ENCODE measurements at places on chromosomes 7 and 10.
A peak's percentile ranks its signal among the peaks of the same experiment; 100 is the strongest.

- DNase-seq = peak; percentile 9
Measured at GRCh38 chr7:139231513-139232376, 708 bp downstream of the UBN2 start.

GRCh38 chr10:218798-219197 lies 83.5 kb downstream of the ZMYND11 start:
- no peak for DNase-seq

DNA sequence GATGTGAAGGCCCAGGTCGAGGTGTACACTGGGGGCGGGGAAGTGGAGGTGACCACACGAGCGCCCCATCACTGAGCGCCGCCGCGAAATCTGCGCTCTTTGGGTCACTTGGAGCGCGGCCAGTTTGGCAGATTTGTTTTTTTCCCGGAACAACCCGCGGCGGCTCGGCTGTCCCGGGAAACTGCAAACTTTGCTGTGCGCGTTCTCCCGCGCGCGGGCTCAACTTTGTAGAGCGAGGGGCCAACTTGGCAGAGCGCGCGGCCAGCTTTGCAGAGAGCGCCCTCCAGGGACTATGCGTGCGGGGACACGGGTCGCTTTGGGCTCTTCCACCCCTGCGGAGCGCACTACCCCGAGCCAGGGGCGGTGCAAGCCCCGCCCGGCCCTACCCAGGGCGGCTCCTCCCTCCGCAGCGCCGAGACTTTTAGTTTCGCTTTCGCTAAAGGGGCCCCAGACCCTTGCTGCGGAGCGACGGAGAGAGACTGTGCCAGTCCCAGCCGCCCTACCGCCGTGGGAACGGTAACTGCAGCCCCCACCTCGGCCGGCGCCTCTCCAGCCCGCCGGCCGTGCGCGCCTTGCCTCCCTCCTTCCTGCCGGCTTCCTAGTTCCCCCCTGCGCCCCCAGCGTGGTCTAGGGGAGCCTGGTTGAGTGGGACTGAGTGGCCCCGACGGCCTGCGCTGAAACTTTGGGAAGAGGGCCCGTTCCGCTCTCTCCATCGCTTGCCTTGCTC lies at the start of gene CASP7:
TSS of gene CASP7 (plus strand) at position 450 of the 727 bp plus-strand sequence. CDS start 17,582 bp downstream, outside the sequence.
- DNase-seq = peak; percentile 62

DNA sequence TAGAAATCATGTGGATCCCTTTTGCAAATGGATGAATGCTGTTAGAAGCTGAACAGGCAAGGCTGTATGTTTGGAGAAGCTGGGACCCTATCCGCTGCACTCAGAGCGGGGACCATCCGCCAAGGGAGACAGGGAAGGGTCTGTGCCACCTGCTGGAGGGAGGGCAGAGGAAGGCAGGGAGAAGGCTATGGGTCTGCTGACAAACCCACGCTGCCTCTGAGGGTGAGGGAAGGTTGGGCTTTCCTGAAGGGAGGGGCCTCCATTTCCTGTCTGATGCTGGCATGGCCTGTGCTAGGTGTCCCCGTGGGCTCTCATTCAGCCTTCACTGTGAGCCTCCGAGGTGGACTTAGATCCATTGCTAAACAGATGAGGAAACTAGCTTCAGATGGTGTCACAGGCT lies 5.3 kb upstream of the CRHR2 start:
- no peak for DNase-seq

DNA sequence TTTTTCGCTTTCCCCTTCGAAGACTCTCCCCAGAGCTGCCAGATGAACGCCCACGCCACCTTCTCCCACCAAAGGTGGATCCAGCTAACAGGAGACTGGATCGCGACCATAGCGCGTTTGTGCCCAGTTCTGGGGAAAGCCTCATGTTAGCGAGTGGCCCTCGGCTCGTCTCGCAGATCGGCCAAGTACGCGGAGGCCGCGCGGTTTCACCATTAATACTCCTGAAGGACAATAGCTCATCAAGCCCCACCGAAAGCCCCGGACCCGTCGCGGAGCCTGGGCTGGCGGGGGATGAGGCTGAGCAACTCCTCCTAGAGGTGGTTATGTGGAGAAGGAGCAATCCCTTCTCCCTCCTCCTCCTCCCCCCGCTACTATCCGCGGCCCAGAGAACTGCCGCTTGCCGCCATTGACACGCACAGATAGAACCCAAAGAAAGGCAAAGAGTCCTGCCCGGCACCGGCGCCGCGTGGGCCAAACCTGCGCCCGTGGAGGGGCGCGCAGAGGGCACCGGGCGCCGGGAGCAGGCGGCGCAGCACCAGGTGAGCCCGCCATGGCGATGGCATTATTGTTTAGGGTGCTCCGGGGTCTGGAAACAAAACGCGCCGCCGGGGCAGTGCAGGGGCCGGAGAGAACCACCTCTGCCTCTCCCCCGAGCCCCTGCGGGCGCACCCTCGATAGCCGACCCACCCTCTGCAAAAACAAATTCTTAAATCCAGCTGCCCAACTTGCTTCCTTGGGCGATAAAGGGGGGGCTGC lies at the start of gene MACROH2A2:
TSS of gene MACROH2A2 (plus strand) at position 385 of the 756 bp plus-strand sequence. CDS start 22,813 bp downstream, outside the sequence.
- peak; percentile 21 for DNase-seq

GRCh38 chr7:38942431-38943051 lies 33.5 kb upstream of the VPS41 start:
- DNase-seq = no peak

DNA sequence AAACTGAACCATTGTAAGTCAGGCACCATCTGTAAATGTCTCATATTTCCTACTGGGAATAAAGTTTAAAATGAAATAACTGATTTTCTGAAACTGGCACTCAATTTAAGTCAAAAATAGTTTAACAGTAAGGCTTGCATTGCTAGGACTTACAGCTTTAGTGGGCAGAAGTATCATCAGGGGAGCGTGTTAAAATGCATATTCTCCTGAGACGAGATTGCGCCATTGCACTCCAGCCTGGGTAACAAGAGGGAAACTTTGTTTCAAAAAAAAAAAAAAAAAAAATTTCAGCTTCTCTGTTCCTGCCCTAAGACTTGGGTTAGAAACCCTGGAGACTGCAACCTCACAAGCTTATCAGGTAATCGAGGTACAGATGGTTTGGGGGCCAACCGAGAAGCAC lies 65.4 kb downstream of the UBE3C start:
- DNase-seq = no peak

GRCh38 chr7:129908181-129908580 lies 44.6 kb downstream of the UBE2H start:
- DNase-seq = no peak

DNA sequence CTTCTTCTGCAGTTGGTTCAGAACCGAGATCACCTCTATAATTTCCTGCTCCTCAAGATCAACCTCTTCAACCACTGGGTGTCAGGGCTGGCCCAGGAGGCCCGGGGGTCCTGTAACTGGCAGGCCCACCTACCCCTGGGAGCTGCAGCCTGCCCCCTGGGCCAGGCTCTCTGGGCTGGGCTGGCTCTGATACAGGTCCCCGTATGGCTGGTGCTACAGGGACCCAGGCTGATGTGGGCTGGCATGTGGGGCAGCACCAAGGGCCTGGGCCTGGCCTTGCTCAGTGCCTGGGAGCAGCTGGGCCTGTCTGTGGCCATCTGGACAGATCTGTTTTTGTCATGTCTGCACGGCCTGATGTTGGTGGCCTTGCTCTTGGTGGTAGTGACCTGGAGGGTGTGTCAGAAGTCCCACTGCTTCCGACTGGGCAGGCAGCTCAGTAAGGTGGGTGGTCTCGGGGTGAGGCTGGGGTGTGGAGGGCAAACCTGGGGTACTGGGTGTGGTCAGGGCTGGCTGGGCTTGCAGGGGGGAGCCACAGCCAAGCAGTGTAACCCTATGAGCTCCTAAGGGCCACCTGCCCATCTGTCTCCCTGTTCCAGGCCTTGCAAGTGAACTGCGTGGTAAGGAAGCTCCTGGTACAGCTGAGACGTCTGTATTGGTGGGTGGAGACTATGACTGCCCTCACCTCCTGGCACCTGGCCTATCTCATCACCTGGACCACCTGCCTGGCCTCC lies 4.2 kb downstream of the TMEM270 start:
- no peak for DNase-seq

DNA sequence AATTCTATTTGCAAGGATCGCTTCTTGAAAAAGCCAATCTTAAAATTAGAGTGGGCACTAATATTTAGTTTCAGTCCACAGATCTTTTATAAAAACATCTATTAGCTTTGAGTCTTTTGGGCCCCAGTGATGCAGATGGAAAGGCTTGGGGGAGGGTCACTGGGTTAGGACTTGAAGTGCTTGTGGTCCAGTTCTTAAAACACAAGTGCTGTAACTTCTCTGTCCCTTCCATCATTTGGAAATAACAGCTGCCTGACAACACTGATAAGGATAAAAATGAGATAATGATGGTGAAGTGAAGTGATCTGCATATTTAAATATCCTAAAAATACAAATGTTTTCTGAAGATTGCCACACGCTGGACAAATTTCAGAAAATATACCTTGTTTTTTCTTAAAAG lies 37.1 kb upstream of the ZRANB1 start:
- DNase-seq = no peak
